Endothelial cell (in vitro differentiated cells): ENCODE measurements at places on chromosomes 5 and 9. TPM values are rescaled to one million over a fixed set of nuclear protein-coding genes. Genes with fewer than 3 reads are reported as not detected.

DNA sequence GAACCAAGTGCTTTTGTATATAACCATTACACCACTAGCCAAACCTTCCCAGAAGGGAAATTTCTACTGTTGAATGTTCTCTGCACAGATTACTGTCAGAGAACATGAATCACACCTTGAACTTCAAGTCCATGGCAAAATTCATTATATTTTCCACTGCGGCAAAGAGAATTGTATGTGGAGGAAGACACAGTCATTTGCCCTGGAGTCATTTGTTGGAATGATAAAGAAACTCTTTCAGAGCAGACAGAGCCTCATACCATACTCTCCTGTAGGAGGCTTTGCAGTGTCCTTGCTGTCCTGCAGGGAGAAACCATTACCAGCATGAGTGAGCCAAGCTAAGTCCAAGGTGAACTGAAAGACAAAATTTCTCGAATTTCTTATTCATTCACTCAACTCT is 369.0 kb downstream of the ARHGEF28 start:
- DNase-seq, result no peak

CATSPER3 gene
- total RNA-seq, result 0.33 TPM

SMIM33 gene
- not detected for total RNA-seq

LRRC26 gene
- total RNA-seq, result not detected

GRCh38 chr9:105855987-105856386 is 161.6 kb downstream of the TMEM38B start:
- DNase-seq, result no peak

DNA sequence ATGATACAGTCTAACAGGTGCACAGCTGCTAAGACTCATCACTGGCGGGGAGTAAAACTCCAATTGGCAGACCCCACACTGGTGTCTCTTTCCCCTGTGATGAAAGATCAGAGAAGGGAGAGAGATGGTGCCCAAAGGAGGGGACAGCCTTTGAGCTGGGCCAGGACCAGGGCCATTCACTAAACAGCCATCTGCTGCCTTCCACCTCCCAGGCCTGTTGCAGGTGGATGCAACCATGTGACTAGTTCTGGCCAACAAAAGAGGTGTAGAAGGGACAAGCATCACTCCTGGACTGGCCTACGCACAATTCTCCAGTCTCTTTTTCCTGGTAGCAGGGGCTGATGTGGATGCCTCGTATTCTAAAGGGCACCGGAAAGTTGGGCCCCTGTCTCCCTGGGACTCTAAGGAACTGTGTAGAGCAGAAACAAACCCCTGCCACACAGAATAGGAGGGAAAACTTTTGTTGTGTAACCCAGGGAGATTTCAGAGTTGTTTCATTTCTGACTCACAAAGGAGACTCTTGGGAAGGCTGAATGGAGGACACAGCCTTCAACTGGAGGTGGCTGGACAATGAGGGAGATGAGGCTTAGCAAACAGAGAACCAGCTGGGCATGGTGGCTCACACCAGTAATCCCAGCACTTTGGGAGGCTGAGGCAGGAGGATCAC is 26.9 kb downstream of the TNIP1 start:
- no peak for DNase-seq

HTR4 gene
- not detected for total RNA-seq

DNA sequence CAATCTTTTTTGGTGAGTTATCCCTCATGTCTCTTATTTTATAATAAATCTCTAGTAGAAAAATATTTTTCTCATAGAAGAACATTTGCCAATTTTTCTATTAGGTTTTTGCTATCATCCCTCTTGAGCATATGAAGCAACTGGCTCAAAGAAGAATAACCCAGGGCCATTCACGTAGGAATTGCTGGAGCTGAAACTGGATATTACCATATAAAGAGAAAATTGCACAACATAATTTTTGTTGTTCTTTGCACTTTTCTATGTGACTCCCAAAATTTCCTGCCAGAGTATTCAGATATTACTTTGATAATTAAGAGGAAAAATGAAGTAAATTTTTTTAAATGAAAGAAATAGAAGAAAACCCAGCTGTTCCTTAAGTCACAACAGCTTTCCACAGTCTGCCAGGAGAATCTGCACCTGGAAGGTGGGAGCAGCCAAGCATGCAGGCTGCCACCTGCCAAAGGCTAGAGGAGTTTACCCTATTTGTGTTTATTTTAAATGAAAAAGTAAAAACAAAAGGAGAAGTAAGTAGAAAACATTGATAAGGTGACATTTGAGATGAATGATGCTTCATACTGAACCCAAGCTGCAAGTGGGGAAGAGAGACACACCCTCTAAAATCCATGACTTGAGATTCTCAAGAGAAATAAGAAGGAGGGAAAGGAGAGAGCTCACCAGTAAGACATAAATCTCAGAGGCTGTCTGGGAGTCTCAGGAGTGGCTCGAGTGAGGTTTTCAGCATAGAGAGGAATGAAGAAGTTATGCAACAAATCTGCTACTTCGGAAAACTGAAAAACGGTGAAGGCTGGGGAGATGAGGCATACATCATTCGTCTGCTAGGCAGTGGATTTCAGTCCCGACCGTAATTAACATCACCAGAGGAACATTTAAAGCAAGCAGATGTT is 31.5 kb upstream of the FREM1 start:
- DNase-seq, result no peak

DNA sequence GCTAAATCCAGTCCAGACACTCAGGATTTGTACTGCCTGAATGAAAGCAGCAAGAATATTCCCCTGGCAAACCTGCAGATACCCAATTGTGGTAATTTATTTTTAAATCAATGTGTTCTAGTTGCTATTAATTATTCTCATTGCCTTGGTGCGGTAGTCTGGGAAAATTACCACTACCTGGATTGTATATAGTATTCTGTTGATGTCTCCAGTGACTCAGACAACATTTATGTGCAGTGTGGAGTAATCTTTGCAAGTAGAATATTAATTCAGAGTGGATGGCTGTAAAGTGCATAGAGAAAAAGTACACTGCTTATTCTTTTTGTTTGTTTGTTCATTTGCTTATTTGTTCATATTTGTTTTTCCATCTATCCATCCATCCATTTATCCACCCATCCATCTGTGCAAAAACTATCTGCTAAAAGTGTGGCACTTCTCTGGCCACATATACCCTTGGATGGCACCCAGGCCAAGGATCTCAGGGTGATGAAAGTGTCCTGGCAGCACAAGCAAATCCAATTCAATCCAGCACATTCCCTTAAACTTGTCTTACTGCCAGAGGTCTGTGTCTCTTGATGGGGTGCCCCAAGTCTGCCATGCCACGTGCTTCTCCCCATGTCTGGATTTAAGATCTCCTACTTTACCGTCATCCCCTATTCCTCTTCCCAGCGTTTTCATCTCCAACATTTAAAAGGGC is 41.3 kb downstream of the NTRK2 start:
- DNase-seq, result no peak

ADAMTSL1 gene
- 18.2 TPM for total RNA-seq

ANKRD18B gene
- total RNA-seq, result 0.41 TPM

- DNase-seq, result no peak
These were observed 376.5 kb upstream of the DAB2 start for GRCh38 chr5:39801306-39801705.

IL5 gene
- not detected for total RNA-seq

- no peak for DNase-seq
These were observed 25.2 kb downstream of the TGFBR1 start for GRCh38 chr9:99130069-99130468.

GRCh38 chr9:116795821-116796220 is 108.7 kb downstream of the TRIM32 start:
- DNase-seq, result no peak

DNA sequence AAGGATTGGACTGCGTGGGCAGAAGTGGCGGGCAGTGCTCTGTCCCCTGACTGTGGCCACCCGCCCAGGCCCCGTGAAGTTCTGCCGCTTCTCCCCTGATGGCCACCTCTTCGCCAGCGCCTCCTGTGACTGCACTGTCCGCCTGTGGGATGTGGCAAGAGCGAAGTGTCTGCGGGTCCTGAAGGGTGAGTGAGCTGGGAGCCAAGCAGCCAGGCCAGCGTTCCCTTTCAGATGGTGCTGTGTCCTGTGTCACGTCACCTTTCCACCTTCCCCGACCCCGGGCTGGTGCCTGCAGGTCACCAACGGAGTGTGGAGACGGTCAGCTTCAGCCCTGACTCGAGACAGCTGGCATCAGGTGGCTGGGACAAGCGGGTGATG is 2.3 kb downstream of the WDR38 start:
- DNase-seq, result no peak

GRCh38 chr9:19473605-19474004 is 64.8 kb downstream of the ACER2 start:
- no peak for DNase-seq

- DNase-seq, result no peak
These were observed 356.1 kb downstream of the TRIM32 start for GRCh38 chr9:117043159-117043558.

DNA sequence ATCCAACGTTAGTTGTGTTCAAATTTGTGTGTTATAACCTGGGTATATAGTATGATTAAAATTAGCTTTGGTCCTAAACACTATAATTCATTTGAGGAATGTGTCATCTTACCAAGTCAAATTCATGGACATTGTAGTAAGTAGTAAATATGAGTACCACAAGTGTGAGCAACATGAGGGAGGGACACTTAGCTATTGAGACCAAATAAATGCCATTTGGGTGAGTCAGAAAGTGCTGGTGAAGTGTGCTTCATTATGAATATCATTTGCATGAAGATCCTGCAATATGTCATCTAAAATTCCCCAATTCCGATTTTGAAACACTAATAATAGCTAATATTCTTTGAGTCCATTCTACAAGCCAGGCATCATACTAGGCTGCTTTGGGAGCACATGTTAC is 336.7 kb upstream of the KIF2A start:
- no peak for DNase-seq

- DNase-seq, result no peak
These were observed 257.9 kb upstream of the IRX4 start for GRCh38 chr5:2140501-2141175.

DNA sequence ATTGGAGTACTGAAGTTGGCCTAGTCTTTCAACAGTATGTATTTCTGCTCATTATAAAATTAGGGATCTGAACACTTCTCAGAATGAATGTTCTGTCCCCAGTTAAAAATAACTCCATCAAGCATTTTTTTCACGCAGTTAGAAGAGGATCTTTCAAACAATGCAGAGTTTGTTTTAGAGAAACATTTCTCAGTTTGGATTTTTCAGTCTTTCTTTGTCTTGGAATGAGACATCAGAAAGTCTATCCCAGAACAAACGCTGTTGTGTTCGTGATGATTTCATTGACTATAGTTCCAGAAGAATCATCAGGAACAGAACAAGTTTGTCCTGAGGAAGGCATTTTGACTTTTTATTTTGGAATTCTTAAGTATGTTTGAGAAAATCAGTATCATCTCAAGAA is 218.7 kb downstream of the ARRDC3 start:
- DNase-seq, result no peak

DNA sequence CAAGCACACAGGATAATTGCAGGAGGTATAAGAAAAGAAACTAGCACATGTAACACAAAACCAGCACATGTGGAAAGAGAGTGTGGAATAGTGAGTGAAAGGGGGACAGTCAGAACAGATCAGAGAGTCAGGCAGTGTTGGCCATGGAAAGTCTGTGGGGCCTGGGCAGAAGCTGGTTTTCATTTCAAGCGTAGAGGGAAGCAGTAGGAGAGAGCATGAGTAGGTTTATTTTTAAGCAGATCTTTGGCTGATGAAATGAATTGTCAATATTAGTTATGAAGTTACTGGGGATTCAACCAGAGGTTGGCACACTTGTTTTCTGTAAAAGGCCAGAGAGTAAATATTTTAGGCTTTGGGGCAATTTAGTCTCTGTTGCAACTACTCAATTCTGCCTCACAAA is 283.1 kb downstream of the SMARCA2 start:
- DNase-seq, result no peak

DNA sequence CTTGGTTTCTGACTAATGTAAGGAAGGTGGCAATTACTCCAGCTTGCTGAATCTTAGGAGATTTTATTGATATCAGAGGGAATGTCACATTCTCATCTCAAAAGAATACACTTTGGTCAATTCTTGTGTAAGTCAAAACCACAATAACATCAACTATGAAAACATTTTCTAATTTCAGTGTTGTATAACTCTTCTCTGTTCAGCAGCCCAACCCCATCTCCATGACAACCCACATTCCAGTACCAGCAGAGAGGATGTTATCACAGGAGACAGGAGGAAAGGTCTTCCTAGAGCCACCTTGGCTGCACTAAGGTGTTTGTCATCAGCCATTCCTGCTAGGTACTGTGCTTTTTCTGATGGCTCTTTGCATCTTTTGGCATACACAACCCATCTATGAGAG is 529.1 kb upstream of the BRINP1 start:
- DNase-seq, result no peak

NR2F1-AS1 gene
- total RNA-seq, result 6.4 TPM

POLR3G gene
- 5.9 TPM for total RNA-seq

LRRC70 gene
- total RNA-seq, result 35.0 TPM
